ENCODE measurements at places on chromosomes 16 and 17.
A peak's percentile ranks its signal among the peaks of the same experiment; 100 is the strongest.

GRCh38 chr17:64343833-64344637, 46.6 kb downstream of the PECAM1 start:
- peak; percentile 59 for DNase-seq

- DNase-seq: no peak
Measured at GRCh38 chr17:9821921-9822320, at the start of gene GSG1L2. Gene GSG1L2, minus strand, starts transcription at chr17:9822079. Its CDS starts 8 bp downstream, at chr17:9822071.

DNA sequence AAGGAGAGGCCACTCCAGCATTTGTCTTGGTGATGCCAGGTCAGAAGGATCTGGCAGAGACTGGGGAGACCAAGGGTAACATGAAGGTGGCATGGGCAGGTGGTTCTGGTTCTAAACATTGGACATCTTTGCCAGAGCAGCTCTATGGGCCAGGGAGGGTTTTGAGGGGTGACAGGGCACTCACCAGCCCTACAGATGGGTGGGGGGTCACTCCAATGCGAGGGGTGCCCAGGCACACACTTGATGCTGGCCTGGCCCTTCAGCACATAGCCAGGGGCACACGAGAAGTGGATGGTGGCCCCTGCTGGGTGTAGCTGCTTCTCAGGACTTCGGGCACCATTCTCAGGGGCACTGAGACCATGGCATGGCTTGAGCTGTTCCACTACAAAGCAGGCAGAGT, 5.5 kb upstream of the PHF12 start:
- DNase-seq: no peak

- no peak for DNase-seq
Measured at GRCh38 chr17:14854691-14855090, 410.4 kb downstream of the PMP22 start.

DNA sequence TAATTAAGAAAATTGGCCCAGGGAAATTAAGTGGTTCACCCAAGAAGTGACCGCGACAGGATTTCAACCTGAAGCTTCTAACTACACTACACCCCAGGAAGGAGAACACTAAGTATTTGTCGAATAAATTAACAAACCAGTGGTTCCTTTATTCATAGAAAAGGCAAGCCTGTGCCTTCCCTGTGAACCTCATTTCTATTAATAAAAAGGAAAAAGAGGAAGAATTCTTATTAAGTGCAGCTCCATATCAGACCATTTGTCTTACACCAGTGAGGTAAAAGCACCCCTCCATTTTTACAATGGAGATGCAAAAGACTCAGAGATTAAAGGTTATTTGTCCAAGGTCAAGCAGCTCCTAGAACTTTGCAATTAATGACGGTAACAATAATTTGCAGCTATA, 1.7 kb downstream of the COPS3 start:
- DNase-seq: no peak

DNA sequence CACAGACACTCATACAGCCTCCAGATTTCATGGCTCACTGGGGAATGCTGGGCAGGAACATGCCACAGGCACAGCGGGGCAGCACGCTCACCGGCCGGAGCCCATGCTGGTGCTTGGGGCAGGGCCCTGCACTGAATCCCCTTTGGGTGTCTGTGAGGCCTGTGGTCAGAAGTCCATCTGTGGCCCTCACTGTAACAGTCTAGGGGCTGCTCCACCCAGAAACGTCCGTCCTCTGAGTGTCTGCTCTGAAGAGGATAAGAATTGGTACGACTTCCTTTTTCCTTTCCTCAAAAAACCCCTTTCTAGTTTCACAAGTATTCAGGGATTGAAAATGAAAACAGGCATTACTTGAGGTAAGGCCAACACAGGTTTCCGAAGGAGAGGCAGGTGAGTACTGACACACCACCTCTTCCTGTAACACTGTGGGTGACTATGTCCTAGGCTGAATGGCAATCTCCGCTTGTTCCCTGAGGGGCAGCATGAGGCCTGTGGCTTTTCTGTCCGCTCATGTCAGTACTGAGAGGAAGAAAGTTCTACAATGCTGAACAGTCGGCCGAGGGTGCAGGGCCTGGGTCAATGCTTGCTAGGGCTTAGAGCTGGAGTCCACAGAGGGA, 42.5 kb downstream of the TMEM11 start:
- no peak for DNase-seq

GRCh38 chr16:78563905-78564304, 464.5 kb downstream of the WWOX start:
- DNase-seq: no peak

- no peak for DNase-seq
Measured at GRCh38 chr17:43545383-43545632, 832 bp downstream of the ETV4 start.

GRCh38 chr16:12147681-12148080, 171.1 kb downstream of the SNX29 start:
- DNase-seq: no peak

DNA sequence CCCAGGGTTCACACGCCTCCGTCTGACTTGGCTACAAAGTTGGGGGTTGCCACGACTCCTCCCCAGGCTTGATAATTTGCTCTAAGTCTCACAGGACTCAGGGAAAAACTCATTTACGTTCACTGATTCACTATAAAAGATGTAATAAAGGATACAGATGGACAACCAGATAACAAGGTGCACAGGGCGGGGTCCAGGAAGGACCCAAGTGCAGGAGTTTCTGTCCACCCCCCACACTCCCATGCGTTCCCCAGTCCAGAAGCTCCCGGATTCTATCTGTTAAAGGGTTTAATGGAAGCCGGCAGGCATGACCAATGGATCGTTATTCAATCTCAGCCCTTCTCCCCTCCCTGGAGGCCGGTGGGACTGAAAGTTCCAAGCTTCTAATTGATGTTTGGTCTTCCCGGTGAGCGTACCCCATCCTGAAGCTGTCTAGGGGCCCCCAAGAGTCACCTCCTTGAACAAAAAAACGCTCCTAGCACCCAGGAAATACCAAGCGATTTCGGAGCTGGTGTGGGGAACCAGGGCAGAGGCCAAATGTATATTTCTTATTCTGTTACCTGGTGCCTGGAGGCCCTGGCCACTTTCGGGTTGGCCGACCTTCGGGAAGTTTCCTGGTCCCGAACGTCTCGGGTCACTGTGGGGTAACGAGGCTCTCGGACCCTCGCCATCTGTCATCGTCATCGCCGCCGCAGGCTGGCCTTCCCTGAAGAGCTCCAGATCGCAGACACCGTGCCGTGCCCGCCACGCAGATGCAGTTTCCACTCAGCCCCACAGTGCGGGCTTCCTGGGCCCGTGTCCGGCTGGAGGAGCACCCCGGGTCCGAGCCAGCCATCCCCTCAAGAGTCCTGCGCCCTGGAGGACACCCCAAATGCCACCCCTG, 13.5 kb upstream of the METRNL start:
- DNase-seq: no peak

- DNase-seq: peak; percentile 49
Measured at GRCh38 chr16:55478827-55479429, at the start of gene MMP2. Gene MMP2, plus strand, starts transcription at chr16:55479198. Its CDS starts 282 bp downstream, at chr16:55479480.

DNA sequence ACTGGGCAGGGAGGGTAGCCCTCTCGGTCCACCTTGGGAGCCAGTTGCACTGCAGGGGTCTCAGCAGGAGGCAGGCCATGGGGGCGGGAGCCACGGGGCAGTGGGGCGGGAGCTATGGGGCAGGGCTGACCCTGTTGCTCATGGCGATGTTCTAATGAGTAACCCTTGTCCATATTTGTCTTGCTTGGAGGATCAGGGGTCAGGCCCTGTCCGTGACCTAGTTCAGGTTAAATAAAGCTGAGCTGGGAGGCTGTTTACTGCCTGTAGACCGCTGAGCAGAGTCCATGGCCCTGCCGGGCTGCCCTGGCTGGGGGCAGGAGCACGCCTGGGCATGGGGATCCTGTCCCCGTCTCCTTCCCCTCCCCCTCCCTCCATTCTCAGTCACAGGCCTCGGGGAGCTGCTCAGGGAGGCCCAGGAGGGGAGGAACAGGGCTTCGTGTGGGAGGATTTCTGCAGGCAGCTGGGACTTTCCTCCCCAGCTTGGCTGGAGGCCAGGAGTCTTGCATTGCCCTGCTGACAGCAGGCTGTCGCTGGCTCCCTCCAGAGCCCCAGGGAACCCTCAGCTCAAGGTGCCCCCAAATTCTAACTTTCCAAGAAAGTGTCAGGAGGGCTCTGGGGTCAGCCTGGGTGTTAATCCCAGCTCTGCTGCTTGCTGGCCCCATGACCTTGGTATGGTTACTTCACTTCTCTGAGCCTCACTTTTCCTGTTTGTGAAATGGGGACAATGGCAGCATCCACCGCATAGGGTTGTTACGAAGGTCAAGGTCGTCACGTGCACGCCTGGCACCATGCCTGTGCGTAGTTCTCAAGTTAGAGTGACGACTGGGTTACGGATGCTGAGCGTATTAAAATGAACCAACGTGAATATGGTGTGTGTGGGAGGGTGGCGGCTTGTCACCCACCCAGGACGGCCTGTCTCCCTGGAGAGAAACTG, 6.1 kb upstream of the SERPINF2 start:
- no peak for DNase-seq

- no peak for DNase-seq
Measured at GRCh38 chr16:13780406-13781168, 139.4 kb upstream of the ERCC4 start.

- DNase-seq: no peak
Measured at GRCh38 chr16:49350265-49351095, 23.1 kb upstream of the C16orf78 start.

DNA sequence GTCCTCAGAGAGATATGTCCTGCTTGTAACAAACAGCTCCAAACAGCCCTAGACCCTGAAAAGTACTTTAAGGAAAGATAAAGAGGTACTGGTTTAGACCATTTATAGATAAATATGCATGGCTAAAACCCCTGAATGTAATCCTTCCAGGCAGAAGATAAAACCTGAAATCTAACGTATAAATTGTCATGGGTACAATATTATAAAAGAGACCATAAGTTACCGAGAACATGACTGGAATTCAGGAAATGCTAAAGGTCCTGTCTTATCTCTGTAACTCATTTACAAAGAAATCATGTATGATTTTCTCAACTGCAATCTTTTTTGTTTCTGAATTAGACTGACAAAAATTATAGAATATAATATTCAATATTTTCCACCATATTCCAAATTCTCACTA, 9.2 kb upstream of the KANSL1 start:
- no peak for DNase-seq

- DNase-seq: no peak
Measured at GRCh38 chr16:10850478-10850850, 26.5 kb upstream of the CIITA start.

- DNase-seq: no peak
Measured at GRCh38 chr17:59680314-59680713, 26.9 kb downstream of the PTRH2 start.

DNA sequence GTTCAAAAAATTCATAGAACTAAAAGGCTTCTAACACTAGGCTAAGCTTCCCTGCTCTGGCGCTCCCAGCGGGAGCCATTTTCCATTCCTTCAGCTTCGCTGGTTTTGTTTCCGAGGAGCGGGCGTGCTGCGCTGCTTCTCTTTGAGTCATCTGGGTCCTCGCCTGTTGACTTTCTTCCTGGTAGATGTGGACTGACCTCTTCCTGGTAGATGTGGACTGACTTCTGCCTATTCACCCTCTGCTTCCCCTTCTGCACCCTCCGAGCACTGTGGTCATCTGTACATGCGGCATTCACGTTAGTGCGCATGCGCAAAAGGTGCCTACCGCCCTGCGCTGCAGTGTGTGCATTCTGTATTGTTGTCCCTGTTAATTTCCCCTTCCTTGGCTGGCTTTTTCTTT, 40.8 kb upstream of the SEC14L1 start:
- DNase-seq: no peak

GRCh38 chr17:4476017-4476416, 22.7 kb upstream of the SPNS2 start:
- no peak for DNase-seq

DNA sequence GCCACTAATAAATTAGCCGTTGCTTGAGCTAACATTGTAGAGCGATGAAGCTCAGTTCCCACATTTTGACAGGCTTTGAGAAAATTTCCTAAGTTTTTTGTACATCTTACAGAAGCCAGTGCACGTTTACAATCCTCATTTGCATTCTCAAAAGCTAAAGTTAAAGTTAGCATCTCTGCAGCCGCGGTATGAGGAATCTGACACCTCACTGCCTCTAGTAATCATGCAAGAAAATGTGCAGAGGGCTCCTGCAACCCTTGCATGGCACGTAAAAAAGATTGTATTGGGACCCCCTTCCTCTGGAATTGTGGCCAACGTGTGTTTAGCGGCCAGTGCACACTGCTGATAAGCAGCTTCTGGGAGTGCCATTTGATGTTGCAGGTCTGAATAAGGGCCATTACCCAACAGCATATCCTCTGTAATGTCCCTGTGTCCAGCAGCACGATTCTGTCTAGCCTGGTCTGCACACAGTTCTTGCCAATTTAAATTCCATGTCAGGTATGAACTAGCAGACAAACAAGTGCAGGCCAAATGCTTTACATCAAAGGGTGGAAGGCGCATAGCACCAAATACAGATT, 12.4 kb upstream of the ZNF689 start:
- no peak for DNase-seq

- DNase-seq: no peak
Measured at GRCh38 chr16:22692916-22693637, 120.9 kb upstream of the HS3ST2 start.

GRCh38 chr16:12317856-12318537, 341.5 kb downstream of the SNX29 start:
- no peak for DNase-seq

GRCh38 chr16:27414788-27415431, 12.9 kb downstream of the IL21R start:
- DNase-seq: no peak

DNA sequence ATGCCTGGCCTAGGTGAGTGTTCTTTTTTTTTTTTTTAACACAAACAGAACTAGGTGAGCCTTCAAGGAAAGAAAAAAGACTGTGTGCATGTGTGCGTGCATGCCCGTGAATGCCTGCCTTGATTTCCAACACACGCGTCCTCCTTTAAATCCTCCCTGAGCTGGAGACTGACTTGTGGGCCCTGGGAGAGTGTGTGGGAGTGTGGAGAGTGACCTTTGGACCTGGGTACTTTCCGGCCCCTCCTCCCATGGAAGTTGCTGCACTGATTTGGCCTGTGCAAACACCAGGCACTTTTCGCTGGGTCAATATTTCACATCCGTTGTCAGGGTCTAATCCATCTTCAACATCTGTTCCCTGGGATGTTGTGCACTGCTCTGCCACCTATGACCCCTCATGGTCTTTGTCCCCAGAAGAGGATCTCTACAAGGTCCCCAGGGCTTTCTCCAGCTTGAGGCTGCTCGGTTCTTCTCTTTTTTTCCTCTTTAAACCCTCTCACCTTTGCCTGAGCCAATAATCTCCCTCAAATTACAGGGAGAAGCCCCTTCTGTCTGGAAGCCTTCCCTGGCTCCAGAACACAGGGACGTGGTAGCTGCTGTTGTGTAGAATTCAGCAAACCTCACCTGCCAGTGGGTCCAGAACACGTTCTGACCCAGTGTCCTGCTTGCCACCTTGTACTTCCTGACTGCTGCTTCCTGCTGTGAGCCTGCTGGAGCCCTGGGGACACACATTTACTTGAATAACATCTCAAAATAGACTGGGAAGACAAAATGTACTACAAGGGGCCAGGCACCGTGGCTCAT, 20.8 kb upstream of the ATP5MC1 start:
- DNase-seq: no peak

- peak; percentile 56 for DNase-seq
Measured at GRCh38 chr17:82399041-82399441, 19.1 kb upstream of the HEXD start.

- DNase-seq: no peak
Measured at GRCh38 chr17:50204431-50204830, 3.0 kb upstream of the COL1A1 start.

GRCh38 chr17:6011206-6011605, 59.0 kb upstream of the WSCD1 start:
- DNase-seq: no peak

Data from astrocyte of the cerebellum (primary cell).